ENCODE measurements at places on chromosomes 5 and 9.
A peak's percentile ranks its signal among the peaks of the same experiment; 100 is the strongest.

GRCh38 chr9:35859310-35859989 lies 10.8 kb downstream of the OR13J1 start:
- peak; percentile 31 for ATAC-seq

DNA sequence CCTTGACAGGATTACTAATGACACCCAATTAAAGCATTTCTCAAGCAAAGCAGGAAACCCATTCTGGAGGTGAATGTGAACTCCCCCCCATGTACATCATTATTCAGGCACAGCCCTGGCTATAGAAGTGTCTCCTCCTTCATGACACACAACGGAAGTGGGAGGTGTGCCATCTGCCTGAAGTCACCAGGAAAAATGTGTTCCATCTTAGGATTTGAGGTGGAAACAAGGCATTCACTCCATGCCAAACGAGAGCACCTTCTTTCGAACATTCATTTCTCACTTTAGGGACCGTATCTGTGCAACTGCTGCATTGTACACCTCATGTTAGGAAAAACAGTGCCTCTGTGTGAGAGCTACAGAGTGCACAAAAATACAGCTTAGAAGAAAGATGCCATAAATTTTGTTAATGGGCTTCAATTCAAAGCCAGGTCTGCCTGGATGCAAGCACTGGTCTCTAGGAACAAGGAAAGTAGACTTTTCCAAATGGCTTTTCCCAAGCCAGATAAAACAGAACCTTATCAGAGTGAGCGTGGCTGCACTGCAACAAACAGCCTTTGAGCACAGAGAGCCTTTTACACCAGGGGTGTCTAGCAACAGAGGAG lies 19.4 kb downstream of the GOLM1 start:
- ATAC-seq = no peak

GRCh38 chr5:16943846-16944678 lies 8.0 kb upstream of the MYO10 start:
- no peak for ATAC-seq

- no peak for ATAC-seq
Observed at GRCh38 chr9:133654736-133655657, 18.8 kb downstream of the DBH start.

- no peak for ATAC-seq
Observed at GRCh38 chr5:72443883-72444282, 63.3 kb downstream of the ZNF366 start.

DNA sequence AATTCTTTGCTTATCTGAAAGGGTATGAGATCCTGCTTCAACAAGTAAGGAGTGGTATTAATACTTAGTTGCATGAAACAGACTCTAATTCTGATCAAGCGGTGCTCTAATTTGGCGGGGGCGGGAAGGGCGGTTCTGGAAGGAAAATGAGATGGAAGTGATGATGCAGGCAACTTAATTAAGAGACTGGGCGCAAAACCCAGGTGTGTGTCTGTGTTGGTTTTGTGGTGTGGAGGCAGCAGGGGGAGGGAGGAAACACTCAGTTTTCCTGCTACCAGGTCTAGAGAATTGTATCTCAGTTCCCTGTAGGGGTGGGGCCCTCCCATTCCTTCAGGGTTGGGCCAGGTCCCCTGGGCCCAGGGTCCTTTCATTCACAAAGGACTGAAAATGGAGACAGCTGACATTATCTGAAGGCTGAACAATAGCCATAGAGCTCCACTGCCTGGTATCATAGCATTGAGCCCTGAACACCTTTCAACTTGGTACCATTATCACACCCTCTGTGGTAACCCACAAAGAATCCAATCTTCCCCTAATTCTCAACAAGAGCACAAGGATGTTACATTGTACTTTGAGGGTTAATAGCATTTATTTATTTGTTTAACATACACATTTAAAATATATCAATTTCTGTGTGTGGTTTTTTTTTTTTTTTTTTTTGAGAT lies 17.2 kb upstream of the C5orf47 start:
- no peak for ATAC-seq

DNA sequence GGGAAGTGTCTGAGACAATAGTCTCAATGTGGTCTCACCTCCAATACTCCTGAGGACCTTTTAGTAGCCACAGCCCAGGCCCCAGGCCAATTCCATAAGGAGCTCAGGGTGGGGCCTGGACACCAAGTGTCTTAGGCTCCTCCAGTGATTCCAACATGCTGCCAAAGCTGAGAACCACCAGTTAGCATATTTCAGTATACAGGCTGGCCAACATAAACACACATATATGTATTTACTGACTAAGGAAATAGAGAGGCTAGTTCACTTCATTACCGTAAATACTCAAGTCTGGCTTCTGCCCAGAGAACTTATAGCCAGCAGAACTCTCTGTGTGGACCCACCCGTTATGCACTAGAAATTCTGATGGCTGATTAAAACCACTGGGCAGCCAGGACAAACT lies 24.1 kb downstream of the S1PR3 start:
- no peak for ATAC-seq

DNA sequence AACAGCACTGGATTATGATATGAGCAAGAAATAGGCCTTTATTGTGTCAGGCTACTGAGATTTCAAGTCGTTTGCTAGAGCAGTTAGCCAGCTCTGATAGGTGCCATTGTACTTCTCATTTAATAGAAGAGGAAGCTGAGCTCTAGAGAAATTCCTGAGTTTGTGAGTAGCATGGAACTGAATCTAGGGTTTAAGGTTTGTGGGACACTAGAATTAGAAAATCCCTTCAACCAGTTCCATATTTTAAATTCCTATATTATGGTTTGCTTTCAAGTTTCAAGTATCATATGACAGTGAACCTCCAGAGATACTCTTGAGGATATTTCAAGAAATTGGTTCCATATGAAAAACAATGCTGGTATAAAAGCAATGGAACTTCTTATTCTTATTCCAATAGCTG lies 87.6 kb downstream of the ANKRD55 start:
- no peak for ATAC-seq

DNA sequence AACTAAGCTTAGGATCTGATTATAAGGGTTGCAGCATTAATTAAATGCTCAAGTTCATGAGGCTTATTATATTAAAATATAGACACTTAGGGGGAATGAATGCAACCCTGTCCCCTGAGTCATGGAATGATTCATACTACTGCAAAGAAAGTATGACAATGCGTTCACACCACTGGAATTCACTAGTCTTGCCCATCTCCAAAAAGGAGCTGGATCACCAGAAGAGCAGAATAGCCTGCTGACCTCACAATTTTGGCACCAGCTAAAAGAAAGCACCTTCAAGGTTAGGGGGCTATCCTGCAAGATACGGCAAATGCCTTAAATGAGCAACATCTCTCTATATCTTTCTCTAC lies 32.0 kb upstream of the TMED7 start:
- no peak for ATAC-seq
